Brain (organoid and tissue), 16 donors: ENCODE measurements at places on chromosomes 2 and 18. TPM values are rescaled to one million over a fixed set of nuclear protein-coding genes. Genes with fewer than 3 reads are reported as not detected.

EVX2 gene
- 0.14 TPM for polyA plus RNA-seq

NTSR2 gene
- 18.4 TPM for polyA plus RNA-seq

TBR1 gene
- polyA plus RNA-seq, result 9.4 TPM

LRATD1 gene
- polyA plus RNA-seq, result 16.4 TPM

CCL20 gene
- polyA plus RNA-seq, result not detected

ABCG5 gene
- polyA plus RNA-seq, result not detected

G6PC2 gene
- not detected for polyA plus RNA-seq

RPRM gene
- 29.6 TPM for polyA plus RNA-seq

ACTR1B gene
- polyA plus RNA-seq, result 88.0 TPM

MEP1B gene
- polyA plus RNA-seq, result not detected
